Type B pancreatic cell (in vitro differentiated cells): ENCODE measurements at places on chromosomes 16 and 17.

- no peak for DNase-seq
Measured at GRCh38 chr16:10048850-10049249, 133.4 kb downstream of the GRIN2A start.

GRCh38 chr17:80137131-80137530, 9.8 kb downstream of the EIF4A3 start:
- DNase-seq: no peak

DNA sequence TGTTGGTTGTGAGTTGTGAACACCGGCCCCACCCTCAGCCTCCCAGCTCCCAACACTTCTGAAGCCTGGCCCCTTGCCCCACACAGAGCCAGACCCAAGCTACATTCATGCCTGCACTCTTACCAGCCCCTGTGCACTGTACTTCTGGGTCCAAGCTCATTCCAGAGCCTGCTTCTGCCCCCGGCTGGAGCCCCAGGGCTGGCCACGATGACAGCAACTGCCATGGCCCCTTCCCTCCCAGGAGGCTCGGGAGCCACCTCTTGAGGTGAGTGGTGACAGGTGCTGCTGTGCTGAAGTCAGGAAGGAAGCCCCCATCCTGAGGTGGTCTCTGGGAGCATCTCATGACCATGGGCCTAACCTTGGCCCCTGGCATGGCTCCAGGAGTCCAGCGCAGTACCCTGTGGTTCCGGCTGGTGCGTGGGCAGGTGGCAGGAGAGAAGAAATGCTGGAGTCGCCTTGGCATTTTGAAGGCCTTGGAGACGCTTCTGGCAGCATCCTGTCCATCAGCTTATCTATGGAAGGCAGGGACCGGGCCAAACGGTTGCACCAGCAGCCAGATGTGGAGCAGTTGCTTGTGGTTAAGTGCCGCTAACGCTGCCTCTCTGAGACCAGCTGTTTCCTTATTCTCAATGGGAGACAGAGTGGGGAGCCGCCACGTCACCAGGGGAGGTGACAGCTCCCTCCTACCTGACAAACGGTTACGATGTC, 3.9 kb upstream of the CDT1 start:
- DNase-seq: no peak

DNA sequence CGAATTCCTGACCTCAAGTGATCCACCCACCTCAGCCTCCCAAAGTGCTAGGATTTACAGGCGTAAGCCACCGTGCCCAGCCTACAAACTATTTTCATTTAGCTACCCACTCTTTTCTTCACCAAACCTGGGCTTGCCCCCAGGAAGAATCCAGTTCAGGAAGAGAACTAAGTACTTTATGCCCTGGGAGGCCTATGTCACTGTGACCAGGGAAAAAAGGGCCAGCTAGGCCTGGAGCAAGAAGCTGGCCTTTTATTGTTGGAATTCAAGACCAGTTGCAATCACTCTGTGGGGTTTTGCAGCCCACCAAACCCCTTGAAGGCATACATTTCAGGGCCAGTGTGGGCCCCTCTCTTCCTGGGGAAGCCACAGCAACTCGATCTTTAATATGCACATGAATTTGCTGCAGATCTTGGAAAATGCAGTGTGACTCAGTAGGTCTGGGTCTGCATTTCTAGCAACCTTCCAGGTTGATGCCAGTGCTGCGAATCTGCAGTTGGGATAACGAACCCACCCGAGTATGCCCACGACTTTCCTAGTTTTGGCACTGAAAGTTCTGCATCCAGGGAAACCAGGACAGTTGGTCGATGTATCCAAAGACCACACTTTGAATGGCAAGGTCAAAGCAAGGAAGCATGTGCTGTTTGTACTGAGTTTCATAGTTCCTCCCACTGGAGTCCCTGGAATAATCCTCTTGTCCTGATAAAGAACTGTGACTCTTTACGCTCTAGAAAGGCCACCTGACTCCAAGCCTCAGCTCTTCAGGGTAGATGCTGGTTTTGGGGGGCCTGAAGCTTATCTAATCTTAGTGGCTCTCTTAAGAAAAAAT, 7.2 kb upstream of the MRPS23 start:
- no peak for DNase-seq

DNA sequence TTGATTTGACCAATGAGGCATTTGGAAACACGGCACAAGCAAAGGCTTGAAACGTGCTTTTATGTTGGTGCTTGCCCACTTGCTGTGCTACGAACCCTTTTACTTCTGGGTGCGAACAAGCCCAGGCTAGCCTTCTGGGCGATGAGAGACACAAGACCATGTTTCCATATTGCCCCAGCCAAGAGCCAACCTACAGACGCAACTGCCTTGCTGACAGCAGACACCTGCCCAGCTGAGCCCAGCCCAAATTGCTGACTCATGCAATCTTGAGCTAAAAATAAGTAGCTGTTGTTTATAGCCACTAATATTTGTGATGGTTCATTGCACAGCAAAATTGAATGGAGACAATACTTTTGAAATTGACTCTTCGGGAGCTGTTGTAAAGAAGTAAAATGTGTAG, 464.5 kb downstream of the WWOX start:
- no peak for DNase-seq

- DNase-seq: no peak
Measured at GRCh38 chr17:55426851-55427586, 5.4 kb upstream of the MMD start.

GRCh38 chr17:43105146-43105545, 20.0 kb downstream of the BRCA1 start:
- DNase-seq: no peak

DNA sequence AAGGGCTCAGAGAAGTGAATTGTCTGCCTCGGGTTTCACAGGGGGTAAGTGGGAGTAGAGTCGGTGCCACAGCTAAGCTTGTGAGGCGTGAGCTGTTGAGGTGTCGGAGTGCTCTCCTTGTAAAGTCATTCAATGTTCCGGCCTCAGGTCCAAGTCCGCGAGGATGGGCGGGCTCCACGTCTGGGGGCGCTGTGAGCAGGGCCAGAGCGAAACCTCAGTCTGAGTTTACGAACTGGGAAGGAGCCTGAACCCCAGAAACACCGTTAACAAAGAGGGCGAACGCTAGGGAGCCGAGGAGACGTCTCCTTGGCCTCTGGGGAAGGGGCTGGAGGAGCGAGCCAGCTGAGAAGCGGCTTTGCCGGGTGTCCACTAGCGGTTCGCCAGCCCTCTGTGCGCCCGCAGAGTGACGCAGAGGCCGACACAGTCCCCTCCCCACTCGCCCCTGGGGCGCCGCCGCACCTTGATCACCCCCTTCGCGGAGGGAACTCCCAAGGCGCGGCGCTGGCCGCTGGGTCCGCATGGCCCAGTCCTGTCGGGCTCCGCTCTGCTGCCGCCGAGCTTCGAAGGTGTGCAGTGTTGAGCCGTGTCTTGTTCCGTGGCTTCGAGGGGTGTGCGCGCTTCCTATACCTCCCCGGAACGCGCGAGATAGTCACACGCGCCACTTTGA, 4.9 kb downstream of the IRX3 start:
- no peak for DNase-seq

GRCh38 chr16:48131201-48131935, 24.4 kb downstream of the ABCC12 start:
- no peak for DNase-seq

DNA sequence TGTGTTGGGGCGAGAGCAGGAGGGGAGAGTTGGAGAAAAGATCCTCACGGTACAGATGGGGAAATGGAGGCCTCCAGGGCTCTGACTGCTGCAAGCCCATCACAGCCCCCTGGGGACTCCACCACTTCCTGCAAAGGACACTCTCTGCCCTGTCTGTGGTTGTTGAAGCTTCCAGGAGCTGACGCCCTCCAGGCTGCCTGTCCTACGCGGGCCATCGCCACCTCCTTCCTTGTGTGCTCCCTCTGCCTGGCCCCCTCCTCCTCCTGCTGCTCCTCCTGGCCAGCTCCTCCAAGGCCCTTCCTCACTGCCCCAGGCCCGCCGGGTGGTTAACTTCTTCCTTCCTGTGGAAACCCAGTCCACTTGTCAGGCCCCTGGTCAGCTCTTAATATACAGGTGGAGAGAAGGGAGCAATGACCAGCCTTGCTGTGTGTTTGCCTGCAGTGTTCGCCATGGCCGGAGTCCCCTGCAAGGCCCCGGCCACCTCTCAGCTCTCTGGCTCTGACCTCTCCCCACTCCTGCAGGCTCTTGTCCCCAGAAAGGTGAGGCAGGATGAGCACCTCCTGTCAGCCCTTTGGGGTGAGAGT, 18.4 kb upstream of the STAC2 start:
- DNase-seq: no peak

GRCh38 chr17:29927546-29927945, 2.5 kb downstream of the SSH2 start:
- no peak for DNase-seq

DNA sequence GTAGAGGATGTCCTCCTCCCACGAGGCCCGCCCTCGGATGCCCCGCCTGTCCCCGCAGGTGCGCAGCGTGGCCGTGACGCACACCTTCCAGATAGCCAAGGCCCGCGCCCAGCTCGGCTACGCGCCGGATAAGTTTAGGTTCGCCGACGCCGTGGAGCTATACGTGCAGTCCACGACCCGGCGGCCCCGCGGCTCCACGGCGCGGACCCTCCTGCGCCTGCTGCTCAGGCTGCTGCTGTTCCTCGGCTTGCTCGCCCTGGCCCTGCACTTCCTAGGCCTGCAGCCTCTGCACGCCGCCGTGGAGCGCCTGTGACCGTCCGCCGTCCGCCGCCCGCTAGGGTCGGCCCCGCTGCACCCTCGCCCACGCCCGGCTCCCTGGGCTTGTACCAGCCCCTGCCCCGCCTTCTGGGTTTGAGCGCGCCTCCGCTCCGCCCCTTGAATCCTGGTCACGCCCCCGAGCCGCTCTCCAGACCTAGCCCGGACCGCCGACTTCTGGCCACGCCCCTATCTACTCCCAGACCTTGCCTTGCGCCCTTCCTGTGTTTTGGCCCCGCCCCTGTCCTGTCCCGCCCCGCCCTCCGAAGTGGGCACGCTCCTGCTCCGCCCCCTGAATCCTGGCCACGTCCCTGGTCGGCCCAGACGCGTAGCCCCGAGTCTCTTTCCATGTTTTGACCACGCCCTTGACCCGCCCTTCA, 15.8 kb upstream of the EEF2K start:
- peak; percentile 100 for DNase-seq

DNA sequence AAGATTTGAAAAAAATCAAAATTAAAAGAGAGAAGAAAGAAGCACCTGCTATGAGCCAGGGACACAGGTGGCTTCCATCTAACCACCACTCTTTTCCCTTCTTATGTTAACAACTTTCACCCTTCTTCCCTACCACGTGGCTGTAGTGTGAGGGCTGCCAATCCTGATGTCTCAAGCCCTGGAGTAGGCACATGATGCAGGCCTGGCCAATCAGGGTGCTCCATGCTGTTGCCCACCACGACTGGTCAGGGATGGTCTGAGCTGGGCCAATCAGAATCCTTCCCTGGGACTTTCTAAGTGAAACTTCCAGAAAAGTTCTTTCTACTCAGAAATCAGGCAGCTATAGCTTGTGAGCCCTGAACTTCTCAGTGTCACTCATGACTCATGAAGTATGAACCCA, 140.7 kb downstream of the SDK2 start:
- DNase-seq: no peak

DNA sequence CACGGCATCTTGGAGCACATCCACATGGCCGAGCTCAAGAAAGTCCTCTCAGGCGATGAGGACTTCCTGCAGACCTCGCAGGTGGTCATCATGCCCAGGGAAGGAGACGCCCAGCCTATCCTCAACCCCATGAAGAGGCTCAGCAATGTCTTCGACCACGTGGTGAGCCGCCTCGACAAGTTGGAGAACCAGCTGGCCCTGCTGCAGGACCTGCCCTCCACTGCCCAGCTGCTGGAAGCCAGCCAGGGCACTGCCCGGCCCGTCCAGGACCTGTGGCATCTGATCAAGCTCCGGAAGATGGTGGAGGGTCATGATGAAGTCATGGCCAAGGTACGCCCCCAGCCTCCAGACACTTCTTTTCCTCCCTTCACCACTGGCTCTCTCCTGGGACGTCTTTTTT, 440 bp downstream of the C16orf96 start:
- DNase-seq: no peak

DNA sequence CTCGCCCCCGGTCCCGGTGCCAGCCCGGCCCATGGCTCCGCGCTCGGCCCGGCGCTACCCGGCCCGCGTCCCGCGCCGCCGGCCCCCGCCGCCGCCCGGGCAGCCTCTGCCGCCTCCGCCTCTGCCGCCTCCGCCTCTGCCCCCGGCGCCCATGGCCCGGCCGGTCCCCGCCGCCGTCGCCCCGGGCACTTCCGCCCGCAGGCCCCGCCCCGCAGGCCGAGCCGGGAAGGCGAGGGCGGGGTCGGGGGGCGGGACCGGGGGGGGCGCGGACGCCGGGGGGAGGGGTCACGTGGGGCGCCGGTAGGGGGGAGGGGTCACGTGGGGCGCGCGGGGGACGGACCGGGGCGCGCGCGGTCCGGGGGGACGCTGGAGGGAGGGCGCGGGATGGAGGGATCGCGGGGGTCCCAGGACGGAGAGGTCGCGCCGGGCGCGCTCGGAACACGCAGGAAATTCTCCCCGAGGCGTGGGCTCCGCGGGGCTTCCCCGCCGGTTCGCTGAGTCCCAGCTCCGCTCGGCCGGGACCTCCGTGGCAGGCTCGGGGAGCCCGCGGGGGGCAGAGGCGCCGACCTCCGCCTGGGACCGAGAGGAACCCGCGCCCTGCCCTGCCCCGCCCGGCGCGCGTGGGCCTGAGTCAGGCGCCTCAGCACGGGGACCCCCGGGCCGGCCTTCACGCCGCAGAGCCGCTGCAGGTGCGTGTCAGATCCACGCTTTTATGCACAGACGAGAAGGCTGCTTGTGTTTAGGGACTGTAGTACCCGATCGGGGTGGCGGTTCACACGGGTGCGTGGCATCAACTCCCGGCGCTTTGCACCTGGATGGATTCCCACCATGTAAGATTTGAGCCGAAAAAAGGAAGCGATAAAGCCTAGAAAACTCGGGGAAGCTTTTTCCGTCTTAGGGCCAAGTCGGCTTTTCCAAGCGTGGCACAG, at the start of gene PGAP6:
Gene PGAP6, minus strand, starts transcription at position 190 of the 929 bp plus-strand sequence. Its CDS starts 157 bp downstream, at position 33.
- no peak for DNase-seq

DNA sequence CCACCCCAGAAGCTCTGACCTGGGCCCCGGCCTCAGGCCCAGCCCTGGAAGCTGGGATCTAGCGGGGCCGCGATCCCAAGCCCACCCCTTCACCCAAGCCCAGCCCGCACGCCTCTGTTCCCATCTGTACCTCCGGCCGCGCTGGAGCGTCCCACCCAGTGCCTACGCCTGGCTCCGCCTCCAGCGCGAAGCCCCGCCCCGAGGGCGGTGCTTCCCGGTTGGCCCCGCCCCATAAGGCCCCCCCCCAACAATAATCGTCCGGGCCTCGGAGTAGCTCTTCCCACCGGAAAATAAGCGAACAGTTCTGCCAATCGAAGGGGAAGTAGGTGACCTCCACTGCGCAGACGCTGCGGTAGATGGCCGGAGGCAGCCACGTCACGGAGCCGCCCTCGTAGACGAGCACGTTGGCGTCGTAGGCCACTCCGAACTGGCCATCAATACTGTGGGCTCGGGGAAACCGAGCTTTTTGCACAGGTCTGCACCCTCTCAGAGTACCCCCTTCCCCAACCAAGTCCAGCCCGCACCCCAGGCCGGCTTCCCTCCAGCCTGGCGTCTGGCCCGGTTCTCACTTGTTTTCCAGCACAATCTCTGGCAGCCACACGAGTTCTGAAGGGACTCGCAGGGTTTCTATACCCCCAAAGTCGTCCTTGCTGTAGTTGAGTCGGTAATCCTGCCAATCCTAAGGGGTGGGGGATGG, 1.1 kb downstream of the CHRNE start:
- no peak for DNase-seq
